ENCODE measurements at places on chromosomes 4 and X. TPM values are rescaled to one million over a fixed set of nuclear protein-coding genes. Genes with fewer than 3 reads are reported as not detected.

- DNase-seq, result no peak
Measured at GRCh38 chrX:129609395-129609794, 45.4 kb downstream of the APLN start.

DNA sequence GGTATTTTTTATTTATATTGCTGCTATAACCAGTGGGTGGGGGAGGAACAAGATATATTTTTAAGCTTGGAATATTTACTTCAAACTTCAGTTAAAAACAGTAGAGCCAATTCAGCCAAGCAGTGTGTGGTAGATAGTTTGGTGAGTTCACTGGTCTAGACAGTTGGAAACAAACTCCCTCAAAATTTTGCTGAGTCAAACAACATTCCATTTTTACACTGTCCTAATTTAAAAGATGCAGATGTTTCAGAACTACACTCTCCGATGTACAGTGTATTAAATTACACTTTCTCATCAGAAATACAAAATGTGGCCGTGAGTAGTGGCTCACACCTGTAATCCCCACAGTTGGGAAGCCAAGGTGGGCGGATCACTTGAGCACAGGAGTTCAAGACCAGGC lies 23.3 kb downstream of the PRKX start:
- DNase-seq, result no peak

Gene KDR
- polyA plus RNA-seq, result not detected

Gene ARSJ
- not detected for polyA plus RNA-seq

- no peak for DNase-seq
Measured at GRCh38 chrX:132810488-132810887, 147.9 kb downstream of the HS6ST2 start.

Data from CD14-positive monocyte (primary cell).